ENCODE measurements at places on chromosomes 3 and 15. TPM values are rescaled to one million over a fixed set of nuclear protein-coding genes. Genes with fewer than 3 reads are reported as not detected.

- DNase-seq, result no peak
Measured at GRCh38 chr15:43184407-43185124, 637 bp upstream of the CCNDBP1 start.

The SLC9A9 gene
- polyA plus RNA-seq, result 2.9 TPM

- no peak for DNase-seq
Measured at GRCh38 chr3:45497963-45498362, 96.6 kb upstream of the LIMD1 start.

DNA sequence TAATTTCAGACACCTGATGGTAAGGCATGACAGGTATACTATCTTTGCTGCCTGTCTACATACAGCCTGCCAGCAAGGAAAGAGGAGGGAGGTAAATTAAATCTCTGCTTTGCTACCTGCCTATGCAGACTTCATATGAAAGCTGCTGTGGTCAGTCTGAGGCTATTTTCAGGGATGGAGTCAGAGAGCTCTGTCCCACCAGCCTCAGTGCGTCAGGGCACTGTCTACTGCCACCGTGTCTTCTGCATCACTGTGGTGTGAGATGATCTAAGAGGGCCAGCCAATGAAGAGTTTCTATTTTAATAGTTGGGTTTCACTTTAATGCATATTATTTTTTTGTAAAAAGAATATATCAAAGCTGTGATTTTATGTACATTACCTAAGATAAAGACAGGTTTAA lies 125.6 kb downstream of the CADPS start:
- no peak for DNase-seq

DNA sequence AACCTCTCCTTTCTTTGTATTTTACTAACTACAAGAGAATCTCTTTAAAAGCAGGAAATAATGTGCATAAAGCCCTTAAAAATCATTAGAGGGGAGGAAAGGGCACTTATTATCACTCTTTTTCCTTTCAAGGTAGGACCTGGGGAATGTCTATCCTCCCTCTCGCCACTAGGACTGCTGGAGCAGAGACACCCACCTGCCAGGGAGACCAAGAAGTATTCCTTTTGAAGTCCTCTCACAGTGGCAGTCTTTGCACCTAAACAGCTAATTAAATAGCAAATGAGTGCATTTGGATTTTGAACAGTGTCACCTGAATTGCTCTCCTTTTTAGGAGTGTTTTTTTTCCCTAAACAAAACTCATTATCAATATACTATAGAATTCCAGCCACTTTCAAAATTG lies 874.1 kb downstream of the ZPLD1 start:
- no peak for DNase-seq

DNA sequence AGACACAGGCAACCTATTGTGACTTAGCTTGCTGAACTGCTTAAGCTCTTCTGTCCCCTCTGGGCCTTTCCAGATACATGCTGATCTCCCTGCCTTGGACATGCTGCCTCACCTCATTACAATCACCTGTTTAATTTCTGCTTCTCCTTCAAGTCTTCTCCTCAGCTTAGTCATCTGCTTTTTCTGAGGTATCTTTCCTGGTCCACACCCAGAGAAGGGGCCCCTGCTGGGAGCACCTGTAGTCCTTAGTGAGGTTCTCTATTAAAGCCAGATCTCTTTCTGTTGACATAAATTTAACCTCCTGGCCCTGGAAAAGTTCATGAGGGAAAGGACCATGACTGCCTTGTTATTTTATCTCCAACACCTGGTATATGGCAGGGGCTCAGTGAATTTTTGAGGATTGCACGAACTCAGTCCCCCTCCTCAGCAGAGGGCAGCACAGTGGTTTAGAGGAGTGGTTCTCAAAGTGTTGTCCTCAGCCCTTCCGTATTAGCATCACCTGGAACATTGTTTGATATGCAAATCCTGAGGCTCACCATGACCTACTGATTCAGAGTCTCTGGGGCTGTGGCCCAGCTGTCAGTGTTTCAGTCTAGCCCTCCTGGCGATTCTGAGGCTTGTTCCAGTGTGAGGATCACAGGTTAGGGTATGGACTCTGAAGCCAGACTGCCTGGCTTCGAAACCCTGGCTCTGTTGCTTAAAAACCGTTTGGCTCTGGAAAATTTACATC lies 12.7 kb downstream of the COL6A6 start:
- DNase-seq, result no peak

The CKMT1B gene
- polyA plus RNA-seq, result 64.8 TPM

- DNase-seq, result no peak
Measured at GRCh38 chr15:70160803-70161565, 63.3 kb upstream of the TLE3 start.

- no peak for DNase-seq
Measured at GRCh38 chr3:43256714-43257461, 29.5 kb upstream of the SNRK start.

The PLCL2 gene
- 0.12 TPM for polyA plus RNA-seq

The C2CD4A gene
- polyA plus RNA-seq, result not detected

GRCh38 chr3:42996633-42997075 lies 17.5 kb downstream of the GASK1A start:
- no peak for DNase-seq

- DNase-seq, result no peak
Measured at GRCh38 chr3:153614140-153614539, 452.1 kb downstream of the RAP2B start.

- DNase-seq, result no peak
Measured at GRCh38 chr3:75192146-75192616, 471.9 kb upstream of the FRG2C start.

GRCh38 chr15:62454567-62455172 lies 289.6 kb upstream of the C2CD4B start:
- DNase-seq, result no peak

The C15orf62 gene
- 0.15 TPM for polyA plus RNA-seq

GRCh38 chr3:23113455-23114171 lies 89.5 kb upstream of the UBE2E2 start:
- peak; percentile 45 for DNase-seq

- DNase-seq, result no peak
Measured at GRCh38 chr3:27312044-27312668, 57.0 kb downstream of the NEK10 start.

GRCh38 chr15:48759921-48760320 lies 50.9 kb downstream of the CEP152 start:
- peak; percentile 26 for DNase-seq

- no peak for DNase-seq
Measured at GRCh38 chr3:156635973-156636372, 38.4 kb upstream of the TIPARP start.

- no peak for DNase-seq
Measured at GRCh38 chr15:95016511-95017229, 785.3 kb downstream of the MCTP2 start.

- no peak for DNase-seq
Measured at GRCh38 chr3:49750056-49750455, 26.3 kb upstream of the GMPPB start.

The NTRK3 gene
- polyA plus RNA-seq, result not detected

The ZDHHC3 gene
- polyA plus RNA-seq, result 151 TPM

The TNFSF10 gene
- polyA plus RNA-seq, result 22.2 TPM

DNA sequence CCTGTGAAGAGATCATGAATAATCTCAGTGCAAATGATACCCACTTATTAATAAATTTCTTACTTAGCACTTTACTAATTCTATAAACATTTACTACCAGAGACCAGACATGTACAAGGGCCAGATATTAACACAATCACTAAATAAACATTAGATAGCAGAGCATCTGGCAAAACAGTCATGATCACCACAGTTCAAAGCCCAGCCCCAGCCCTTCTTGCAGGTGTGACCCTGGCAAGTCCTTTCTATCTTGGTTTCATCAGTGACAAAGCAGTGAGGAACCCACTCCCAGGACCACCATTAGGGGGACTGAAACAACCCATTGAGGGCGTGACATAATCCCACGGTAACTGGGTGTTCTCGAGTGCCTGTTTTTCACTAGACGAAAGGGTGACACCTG lies 11.6 kb downstream of the ZXDC start:
- no peak for DNase-seq

DNA sequence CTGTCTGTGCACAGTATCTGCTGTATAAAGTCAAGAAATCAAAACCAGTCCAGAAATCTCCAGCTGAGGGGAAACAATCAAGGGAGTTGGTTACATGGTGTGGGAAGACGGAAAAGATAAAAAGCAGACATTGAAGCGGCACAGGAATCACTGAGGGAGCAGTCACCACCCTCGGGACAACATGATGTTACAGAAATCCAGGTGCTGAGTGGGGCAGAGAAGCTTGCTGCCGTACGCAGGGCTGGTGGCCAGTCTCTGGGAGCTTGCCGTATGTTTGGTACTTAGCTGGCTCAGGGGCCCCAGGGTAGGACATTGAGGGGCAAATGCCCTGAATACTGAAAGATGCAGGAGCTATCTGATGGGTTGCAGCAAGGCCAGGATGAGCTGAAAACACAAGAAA lies 237.9 kb downstream of the EDEM1 start:
- no peak for DNase-seq

DNA sequence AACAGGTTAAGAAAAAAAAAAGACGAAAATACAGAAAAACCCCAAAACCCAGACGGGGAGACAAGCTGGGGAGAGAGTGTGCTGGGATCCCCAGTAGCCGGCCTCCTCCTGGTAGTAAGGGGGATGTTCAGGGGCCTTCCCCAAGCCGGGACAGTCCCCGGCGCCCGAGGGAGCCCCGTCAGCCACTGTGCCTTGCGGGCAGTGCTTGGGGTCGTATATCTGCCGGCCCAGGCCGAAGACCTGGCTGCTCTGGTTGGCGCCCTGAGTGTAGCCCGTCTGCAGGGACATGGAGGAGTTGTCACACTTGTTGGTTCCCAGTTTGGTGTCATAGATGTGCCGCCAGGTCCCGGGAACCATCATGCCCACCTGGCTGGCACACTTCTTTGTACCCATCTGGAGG lies 287.2 kb upstream of the GADL1 start:
- no peak for DNase-seq

All from keratinocyte (primary cell).